ENCODE measurements at places on chromosomes 1 and 21. TPM values are rescaled to one million over a fixed set of nuclear protein-coding genes. Genes with fewer than 3 reads are reported as not detected.

- no peak for DNase-seq
These were observed 15.2 kb downstream of the DDX20 start for GRCh38 chr1:111770916-111771315.

GRCh38 chr1:61244114-61244513 lies 161.8 kb downstream of the NFIA start:
- no peak for DNase-seq

GRCh38 chr1:14648896-14649855 lies 50.7 kb downstream of the KAZN start:
- no peak for DNase-seq

DNA sequence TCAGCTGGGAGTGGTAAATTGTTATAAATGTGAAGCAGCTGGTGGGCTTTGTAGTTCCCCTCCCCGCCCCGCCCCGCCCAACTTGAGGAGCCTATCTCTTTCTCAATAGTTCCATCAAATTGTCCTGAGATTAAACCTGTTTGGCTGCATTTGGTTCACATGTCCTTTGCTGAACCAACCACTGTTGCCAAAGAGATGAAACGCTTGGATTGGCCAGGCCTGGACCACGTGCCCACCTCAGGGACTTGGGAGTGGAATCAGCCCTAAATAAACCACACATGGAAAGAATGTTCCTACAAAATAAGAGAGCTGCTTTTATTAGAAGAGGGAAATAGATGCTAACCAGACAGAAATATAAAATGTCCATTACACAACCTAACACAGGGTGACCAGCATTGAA lies 424.9 kb upstream of the KAZN start:
- DNase-seq, result no peak

- DNase-seq, result no peak
These were observed 27.5 kb upstream of the COL9A2 start for GRCh38 chr1:40344597-40344996.

The DYRK3 gene
- 0.86 TPM for total RNA-seq

The AJAP1 gene
- 0.07 TPM for total RNA-seq

DNA sequence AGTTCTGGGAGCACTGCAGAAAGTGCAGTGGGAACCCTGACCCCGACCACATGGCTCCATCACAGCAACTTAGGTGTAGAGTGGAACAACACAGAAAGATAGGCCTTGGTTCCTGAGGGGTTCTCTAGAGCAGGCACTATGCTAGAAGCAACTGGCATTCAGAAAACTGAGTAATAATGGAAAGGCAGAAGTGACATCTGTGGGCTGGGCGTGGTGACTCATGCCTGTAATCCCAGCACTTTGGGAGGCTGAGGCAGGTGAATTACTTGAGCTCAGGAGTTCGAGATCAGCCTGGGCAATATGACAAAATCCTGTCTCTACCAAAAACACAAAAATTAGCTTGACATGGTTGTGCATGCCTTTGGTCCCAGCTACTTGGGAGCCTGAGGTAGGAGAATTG lies 5.3 kb downstream of the MRPS15 start:
- no peak for DNase-seq

GRCh38 chr1:119011116-119011515 lies 23.0 kb upstream of the TBX15 start:
- no peak for DNase-seq

GRCh38 chr1:24865168-24865567 lies 64.9 kb downstream of the RUNX3 start:
- no peak for DNase-seq

GRCh38 chr1:224180783-224181452 lies 2.1 kb upstream of the DEGS1 start:
- DNase-seq, result no peak

- no peak for DNase-seq
These were observed 25.6 kb downstream of the PPP1R12B start for GRCh38 chr1:202374099-202374498.

GRCh38 chr1:6587261-6588005 lies 7.6 kb downstream of the ZBTB48 start:
- no peak for DNase-seq

GRCh38 chr1:151853411-151853943 lies at the start of gene THEM5:
Gene THEM5 (minus strand): TSS chr1:151853712. CDS start chr1:151853565, 147 bp downstream.
- DNase-seq, result no peak

The SLC50A1 gene
- 102 TPM for total RNA-seq

DNA sequence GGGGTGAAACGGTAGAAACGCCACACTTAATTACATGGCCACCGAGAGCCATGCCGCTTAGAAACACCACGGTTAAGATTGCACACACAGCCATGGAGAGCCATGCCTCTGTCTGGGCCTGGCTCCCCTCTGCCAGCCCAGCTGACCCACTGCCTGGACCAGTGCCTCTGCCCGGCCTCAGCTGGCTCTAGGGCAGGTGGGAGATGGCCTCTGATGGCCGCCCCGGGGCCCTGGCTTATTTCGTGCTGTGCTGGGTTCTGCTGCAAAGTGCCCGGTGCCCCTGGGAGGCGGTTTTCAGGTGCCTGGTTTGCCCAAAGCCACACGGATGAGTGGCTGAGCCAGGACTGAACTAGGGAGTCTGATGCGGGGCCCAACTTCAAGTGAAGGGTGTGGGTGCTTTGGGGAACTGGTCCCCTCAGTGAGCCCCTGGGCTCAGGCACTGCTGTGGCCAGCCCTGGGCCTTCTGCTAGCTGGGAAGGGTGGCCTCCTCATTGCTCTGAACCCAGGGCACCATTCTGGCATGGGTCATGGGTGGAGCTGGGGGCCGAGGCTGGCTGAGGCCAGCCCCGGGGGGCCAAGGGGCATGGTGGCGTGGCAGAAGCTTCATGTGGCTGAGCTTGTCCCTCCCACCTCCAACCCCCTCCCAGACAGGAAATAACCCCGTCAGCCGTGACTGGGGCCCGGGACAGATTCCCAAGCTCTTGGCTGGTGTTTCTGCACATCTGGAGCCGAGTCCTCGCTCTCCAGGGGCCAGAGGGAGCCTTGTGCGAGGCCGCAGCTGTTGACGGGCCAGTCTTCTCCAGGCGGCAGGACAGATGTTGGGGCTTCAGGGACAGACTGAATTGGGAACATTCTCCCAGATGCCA lies 1.9 kb upstream of the GPR153 start:
- peak; percentile 56 for DNase-seq

GRCh38 chr1:220775240-220775853 lies 11.4 kb upstream of the MTARC1 start:
- DNase-seq, result no peak

DNA sequence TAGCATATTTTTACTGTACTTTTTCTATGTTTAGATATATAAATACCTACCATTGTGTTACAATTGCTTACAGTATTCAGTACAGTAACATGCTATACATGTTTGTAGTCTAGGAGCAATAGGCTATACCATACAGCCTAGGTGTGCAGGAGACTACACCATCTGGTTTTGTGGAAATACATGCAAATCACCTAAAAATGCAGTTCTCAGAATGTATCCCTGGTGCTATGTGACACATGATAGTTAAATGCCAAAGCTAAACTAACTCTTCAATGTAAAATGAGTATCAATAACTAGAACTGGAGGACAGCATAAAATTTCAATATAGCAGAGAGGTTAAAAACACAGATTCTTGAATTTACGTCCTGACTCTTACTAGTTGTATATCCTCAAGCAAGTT lies 14.8 kb downstream of the NUCKS1 start:
- DNase-seq, result no peak

GRCh38 chr1:95650631-95651030 lies 416.6 kb downstream of the RWDD3 start:
- no peak for DNase-seq

DNA sequence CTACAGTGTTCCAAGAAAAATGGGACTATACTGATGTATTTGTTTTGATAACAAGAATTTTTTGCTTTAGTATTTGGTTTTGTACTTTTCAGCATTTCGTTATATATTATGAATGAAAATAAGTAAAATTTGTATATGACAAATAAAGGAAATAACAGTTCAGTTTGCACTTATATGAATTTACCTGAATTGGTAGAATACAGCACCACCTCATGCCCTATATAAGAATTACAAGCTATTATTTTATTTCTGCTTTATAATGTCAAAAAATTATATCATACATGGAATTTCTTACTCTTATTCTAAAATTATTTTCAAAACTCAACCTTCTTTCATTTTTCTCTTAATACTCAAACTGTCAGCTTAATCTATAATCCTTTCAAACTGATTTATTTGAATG lies 14.6 kb downstream of the EFCAB7 start:
- DNase-seq, result no peak

The DUSP23 gene
- total RNA-seq, result 50.4 TPM
